ENCODE measurements at places on chromosomes 5 and 9.

DNA sequence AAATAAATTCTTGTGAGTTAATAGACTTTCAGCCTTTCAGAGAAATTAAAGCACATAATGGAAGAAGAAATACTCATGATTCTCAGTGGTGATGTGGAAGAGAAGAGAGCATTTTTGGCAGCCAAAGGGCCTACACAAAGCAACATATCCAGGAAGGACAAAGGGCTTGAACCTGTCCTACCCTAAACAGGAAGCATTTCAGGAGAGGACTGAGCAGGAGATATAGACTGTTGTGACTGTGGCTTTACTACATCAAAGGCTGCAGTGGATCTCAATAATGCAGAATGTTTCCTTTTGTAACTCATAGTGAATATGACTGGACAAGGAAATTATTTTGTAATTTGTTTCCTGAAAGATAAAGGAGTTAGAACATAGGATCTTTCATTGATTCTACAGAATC lies 1.3 kb upstream of the PARP8 start:
- DNase-seq, result no peak

- no peak for DNase-seq
Observed at GRCh38 chr9:118455259-118455658, 751.1 kb downstream of the TLR4 start.

DNA sequence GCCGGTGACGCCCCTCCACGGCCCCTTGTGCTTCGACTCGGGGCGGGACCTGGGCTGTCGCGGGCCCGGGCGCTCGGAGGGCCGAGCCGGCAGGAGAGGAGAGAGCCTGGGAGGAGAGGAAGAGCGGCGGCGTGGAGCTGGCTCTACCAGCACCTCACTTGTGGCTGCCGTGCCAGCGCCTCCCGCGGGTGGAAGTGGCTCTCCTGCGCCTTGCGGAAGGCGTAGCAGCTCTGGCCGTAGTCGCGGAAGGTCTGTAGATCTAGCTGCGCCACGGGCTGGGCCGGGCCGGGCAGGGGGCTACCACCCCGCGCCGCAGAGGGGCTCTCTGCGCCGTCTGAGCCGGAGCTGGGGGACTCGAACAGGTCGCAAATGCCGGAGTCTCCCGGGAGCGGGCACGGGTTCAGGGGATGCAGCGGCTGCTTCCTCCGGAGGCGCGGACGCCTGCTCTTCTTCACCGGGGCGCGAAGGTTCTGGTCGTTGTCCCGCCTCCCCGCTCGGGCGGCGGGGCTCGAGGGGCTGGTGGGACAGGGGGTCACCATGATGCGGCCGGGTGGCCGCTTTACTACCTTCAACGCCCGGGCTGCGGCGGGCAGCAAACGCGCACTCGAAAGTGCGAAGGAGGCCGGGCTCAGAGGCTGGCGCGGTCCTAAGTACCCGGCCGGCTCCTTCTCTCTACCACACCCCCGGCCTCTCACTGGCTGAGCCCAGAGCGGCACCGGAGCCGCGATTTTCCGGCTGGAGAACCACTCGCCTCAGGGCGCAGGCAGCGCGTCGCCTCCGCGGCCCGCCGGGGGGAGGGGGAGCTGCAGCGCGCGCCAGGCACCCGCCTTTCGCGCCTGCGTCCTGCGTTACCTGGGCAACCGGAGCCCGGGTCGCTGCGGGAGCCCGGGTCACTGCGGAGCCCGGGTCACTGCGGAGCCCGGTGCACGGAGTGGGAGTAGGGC lies at the start of gene CCNO:
CCNO (minus strand) TSS at position 624 of the 944 bp plus-strand sequence; CDS start at position 539, 85 bp downstream.
- peak; percentile 69 for DNase-seq

GRCh38 chr9:76290555-76290954 lies 103.7 kb downstream of the RFK start:
- no peak for DNase-seq

DNA sequence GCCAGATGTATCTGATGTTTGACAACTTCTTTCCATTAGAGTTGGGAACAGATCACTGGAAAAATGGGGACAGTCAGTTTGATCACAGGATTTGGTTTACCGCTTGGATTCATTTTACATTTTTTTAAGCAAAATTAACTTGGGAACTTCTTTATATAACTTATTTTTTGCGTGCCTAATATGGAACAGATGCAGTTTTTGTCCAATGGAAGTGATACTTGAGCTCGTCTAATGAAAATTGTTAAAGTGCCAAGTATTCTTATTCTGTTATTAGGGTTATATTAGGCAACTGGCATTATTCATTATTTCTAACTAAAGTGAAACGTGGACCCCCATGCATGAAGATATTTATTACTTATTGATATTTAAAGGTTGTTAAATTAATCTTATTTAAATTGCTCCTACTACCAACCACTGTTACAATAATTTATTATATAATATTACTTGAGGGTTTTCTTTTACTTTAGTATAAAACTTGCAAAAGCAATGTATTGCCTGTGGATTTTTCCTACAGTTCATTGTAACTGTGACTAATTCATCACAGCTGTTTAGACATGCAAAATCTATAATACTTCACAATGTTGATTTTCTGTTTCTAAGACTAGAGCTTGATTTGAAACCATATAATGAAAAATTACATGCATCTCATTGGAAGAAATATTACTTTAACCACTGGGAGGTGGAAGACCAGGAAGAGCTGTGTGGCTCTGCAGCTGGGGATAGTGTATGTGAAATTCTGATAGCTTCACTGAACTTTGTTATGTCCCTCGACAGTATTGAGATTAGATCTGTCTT lies 787.3 kb upstream of the WWC1 start:
- no peak for DNase-seq

- DNase-seq, result no peak
Observed at GRCh38 chr5:136809382-136809781, 444.0 kb upstream of the TRPC7 start.

- no peak for DNase-seq
Observed at GRCh38 chr5:67983251-67984110, 232.1 kb upstream of the PIK3R1 start.

- DNase-seq, result no peak
Observed at GRCh38 chr5:146409054-146409671, 38.0 kb upstream of the TCERG1 start.

DNA sequence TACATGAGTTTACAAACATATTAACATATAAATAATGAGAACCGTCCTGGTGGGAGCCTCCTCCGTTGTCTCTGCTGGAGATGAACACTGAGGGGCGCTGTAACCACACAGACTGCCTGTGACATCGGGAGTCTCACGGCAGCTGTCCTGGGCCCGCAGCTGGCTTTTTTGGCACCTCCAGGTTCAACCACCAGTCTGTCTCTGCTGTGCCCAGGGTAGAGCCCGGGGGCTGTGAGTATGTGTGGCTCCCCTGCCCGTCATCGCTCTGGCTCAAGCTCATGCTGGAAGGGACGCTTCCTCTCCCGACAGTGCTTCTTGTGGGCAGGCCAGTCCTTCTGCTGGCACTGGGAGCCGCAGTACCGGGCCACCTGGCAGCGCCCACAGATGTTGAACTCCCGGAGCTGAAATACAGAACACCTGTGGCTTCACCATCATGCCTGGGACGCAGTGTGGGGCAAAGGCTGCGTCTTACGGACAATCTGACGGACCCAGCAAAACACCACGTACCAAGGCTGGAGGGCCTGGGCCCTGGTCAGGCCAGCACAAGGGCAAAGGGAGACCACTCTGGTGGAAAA lies 3.6 kb upstream of the DPH7 start:
- DNase-seq, result no peak

- DNase-seq, result no peak
Observed at GRCh38 chr9:95993337-95993736, 117.8 kb downstream of the ERCC6L2 start.

DNA sequence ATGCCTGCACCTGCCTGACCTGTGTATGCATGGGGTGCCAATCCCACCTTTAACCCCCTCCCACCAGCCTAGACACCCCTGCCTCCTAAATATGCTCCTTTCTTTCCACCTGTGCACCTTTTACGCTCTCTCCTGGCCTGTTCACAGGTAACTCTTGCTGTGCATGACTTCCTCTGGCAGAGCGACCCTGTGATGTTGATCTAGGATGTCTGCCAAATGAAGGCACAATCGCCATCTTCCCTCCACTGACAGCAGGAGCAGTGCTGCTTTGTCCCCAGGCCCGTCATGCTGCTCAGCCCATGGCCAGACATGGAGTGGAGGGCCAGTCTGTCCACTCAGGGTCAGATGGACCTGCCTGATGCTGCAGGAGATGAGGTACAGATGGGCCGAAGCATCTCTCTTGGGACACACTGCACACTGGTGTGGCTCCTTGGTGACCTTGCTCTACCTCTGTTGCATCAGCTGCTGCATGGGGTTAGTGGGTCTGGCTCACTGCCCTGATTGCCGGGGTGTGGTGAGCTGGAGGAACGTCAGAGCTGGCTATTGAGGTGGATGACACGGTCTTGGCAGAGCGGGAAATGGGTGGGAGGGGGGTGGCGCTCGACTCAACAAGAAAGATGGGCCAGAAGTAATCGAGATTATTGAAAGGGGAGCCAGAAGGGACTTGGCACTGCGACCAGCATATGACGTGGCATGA lies 101.7 kb upstream of the PITX1 start:
- no peak for DNase-seq

- DNase-seq, result peak; percentile 38
Observed at GRCh38 chr9:99012957-99013512, 69.3 kb downstream of the COL15A1 start.

DNA sequence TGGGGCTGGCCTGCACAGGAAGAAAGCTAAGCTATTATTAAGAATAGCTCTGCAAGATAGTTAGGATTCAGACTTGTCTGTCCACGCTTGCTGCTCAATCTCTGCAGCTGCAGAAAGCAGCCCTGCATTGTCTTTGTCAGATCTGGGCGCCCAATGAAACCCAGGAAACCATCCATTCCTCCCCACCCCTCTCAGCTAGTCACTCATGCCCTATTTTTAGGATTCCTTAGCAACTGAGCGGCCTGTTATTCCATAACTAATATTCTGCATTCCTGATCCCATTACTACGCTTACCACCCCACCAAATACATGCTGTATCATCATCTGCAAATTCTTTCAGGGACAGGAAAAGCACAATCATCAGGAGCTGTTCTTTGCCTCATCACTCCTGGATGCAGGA lies 52.9 kb upstream of the APC start:
- no peak for DNase-seq

- DNase-seq, result no peak
Observed at GRCh38 chr9:37342493-37342892, 80.0 kb upstream of the GRHPR start.

GRCh38 chr5:170293273-170293672 lies 4.3 kb downstream of the LCP2 start:
- DNase-seq, result peak; percentile 92

- no peak for DNase-seq
Observed at GRCh38 chr5:64952951-64953673, 184.4 kb downstream of the CWC27 start.

GRCh38 chr5:157570531-157571200 lies 4.9 kb downstream of the ADAM19 start:
- DNase-seq, result no peak

DNA sequence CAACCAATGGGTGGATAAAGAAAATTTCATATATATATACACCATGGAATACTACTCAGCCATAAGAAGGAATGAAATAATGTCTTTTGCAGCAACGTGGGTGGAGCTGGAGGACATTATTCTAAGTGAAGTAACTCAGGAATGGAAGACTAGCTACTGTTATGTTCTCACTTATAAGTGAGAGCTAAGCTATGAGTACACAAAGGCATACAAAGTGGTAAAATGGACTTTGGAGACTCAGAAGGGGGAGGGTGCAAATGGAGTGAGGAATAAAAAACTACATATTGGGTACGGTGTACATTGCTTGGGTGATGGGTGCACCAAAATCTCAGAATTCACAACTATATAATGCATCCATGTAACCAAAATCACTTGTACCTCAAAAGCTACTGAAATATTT lies 67.2 kb upstream of the RUSC2 start:
- DNase-seq, result no peak

DNA sequence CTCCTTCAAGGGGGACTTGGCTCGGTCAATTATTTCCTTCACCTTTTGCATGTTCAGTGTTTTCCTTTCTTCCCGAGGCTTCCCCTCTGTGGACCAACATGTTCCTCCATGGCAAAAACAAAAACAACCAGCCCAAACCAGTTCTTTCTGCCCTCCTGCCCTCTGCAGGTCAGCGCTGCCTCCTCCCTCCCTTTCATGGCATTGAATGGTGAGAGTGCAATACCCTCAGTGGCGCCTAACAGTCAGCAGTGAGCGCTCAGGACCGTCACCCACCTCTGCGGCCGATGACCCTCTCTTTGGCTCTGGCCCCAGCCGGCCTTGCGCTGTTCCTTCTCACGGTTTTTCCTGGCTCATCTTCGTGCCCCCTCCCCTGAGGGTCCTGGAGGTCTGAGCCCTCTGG lies 34.4 kb upstream of the GNE start:
- DNase-seq, result no peak

DNA sequence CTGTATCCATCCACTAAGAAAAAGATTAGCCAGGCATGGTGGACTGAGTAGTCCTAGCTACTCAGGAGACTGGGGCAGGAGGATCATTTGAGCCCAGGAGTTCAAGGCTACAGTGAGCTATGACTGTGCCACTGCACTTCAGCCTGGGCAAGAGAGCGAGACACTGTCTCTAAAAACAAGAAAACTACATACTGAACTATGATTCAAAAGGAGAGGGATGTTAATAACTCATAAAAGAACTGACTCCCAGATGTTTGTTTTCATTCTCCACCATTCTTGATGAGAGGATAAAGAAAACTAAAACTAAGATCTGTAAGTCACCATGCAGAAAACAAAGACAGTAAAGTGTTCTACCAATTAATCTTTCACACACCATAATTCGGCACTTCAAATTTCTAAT lies 53.5 kb downstream of the AUH start:
- no peak for DNase-seq

GRCh38 chr5:179906294-179906794 lies 1.4 kb downstream of the TBC1D9B start:
- no peak for DNase-seq

DNA sequence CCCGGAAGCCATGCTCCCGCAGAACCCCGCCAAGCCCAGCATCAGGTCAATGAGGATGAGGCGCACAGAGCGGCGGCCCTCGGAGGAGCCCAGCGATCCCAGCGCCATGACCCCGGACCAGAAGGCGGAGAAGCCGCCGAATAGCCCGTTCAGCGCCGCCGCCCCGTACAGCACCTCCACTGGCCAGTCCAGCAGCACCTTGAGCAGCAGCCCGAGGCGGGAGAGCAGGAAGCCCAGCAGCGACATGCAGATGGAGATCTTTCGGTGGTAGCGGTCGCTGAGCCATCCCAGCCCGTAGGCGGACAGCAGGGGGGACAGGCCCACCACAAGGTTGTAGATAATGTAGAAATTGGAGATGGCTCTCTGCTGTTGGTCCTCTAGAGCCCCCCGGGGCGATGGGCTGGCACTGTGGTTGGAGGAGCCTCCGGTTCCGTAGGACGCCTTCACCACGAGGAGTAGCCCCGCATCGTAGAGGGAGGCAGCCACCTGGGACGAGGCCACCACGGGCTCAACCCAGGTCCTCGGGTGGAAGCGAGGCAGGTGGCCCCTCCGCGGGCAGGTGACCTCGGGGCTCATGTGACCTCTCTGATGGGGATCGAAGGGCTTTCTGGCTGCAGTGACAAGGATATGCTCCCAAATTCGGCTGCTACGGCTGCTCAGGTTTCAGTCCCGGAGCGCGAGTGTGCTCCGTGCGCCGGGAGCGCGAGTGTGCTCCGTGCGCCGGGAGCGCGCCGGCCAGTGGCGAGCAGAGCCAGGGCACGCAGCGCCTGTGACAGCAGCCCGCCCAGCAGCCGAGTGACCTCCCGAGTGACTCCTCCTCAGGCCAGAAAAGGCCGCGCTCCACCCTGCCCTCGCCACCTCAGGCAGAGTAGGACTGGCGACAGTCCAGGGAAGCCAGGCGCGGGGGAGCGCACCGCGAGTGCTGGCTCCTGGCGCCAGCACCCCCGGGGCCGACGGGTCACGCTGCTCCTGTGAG lies at the start of gene SLC46A2:
SLC46A2 (minus strand) TSS at position 771 of the 976 bp plus-strand sequence; CDS start at position 576, 195 bp downstream.
- no peak for DNase-seq

Measured in activated CD8-positive, alpha-beta T cell treated with anti-CD3 and anti-CD28 coated beads, Interleukin-2, amount 10 ng/mL, durations not matched to agents 7 days and 5 days (primary cell).